ENCODE measurements at places on chromosomes 7 and 10.

DNA sequence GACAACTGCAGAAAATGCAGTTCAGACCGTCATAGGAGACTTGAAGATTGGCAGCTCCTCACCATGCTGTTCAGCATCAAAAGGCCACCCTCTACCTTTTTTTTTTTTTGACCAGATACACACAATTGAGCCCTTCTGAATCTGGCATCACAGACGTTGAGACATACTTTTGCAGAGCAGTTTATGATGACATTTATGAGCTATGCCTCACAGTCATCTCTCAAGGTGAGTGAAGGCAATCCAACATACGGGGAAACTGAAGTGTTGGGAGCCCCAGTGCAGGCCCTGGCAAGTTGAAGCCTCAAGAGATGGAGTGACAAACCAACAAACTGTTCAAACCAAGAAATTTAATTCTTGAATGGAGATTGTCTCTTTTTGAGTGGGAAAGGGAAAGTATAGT lies 83.6 kb upstream of the DLX6 start:
- DNase-seq: no peak

- no peak for DNase-seq
These were observed 802.5 kb downstream of the IPMK start for GRCh38 chr10:57465155-57465554.

DNA sequence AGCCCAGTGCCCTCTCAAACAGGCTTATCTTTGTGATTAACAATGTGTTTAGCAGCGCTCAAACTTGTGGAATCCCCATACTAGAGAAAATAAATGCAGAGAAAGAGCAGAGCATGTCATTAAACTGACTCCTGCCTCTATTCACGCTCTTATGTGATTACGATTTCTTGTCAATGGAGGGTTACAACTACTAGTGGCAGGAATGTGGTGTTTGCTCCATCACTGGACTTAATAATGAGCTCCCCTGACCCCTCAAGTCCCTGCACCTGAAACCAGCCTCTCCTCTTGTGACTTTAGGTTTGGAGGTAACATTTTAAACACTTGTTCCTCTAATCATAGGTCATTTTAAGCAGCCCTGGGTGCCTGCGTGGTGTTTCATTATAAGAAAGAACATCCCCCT lies 121.9 kb downstream of the PLPP4 start:
- no peak for DNase-seq

DNA sequence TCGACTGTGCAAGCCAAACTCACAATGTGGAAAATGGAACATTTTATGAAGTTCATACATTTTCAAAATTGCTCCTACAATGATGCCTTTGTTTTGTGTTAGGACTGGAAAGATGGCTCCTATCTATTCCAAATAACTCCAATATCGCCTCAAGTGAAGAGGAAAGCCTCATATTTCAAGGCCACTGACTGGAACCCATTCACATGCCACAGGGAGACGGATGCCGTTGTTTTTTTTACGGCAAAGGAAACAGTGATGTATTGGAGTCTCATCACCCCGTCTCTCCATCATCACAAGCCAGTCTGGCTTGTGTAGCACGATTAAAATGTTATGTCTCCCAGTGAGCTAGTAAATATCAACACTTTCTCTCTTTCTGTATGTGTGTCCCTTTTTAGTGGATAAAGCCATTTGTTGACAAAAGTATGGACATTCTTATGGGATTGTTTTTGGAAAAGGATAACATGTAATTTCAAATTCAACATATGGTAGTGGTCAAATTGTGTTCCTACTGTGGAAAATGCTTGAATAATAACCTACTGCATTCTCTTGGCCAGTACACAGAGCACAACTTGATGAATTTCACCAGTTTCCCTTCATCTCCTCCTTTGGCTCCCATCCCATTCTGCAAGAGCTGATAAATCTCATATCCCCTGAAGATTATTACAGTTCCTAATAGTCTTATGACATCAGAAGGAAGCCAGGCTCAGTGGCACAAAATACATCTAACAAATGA lies 109.5 kb upstream of the PITRM1 start:
- no peak for DNase-seq

DNA sequence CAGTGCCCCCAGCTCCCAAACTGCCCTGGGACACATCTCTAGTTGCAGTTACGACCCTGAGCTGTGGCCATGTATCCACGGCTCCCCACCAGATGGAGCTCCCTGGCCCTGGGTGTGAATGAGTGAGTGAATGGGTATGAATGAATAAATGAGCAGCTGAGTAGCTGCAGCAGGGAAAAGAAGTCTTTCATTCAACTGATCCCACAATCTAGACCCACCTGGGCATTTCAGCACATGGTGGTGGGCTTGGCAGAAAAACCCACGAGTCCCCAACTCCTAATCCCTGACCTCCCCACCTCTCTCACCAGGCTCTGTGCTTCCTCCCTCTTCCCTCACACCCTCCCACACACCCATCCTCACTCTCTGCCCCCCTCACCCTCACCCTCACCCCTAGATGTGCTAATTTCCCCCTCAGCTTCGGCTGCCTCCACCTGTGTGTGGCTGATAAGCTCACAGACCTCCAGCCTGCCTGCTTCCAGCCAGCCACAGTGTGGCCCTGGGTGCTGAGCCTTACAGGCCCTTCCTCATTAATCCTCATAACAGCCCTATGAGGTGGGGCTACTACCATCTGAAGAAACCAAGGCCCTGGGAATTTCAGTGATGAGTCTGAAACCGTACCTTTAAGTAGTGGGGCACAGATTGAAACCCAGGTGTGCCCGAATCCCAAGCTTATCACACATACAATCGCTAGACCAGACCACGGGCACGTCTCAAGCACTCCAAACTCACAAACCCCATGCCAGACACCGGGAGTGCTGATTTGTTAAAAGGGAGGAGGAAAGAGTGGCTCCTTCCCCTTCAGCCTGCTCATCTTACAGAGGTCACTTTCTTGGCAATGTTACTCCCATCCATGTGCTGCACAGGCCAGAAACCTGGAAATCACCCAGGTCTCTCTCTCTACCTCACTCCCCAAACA lies 2.2 kb upstream of the ATP6V1F start:
- no peak for DNase-seq

DNA sequence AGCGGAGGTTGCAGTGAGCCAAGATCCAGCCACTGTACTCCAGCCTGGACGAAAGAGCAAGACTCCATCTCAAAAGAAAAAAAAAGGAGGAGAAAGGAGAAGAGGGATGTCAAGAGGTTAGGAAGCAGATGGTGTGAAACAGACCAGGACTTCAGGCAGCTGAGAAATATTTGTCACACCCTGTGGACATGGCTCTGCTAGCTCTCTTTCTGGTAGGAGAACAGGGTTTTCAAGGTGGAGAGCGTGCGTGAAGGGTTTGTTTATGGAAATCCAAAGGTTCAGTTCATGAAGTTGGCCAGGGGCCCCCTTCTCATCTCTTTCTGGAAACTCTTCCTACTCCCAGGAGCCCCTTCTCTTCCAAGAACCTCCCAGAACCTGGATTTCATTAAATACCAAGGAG lies 110.8 kb upstream of the GALNT17 start:
- no peak for DNase-seq

- DNase-seq: no peak
These were observed 239.5 kb upstream of the PPP1R3A start for GRCh38 chr7:114158275-114158674.

DNA sequence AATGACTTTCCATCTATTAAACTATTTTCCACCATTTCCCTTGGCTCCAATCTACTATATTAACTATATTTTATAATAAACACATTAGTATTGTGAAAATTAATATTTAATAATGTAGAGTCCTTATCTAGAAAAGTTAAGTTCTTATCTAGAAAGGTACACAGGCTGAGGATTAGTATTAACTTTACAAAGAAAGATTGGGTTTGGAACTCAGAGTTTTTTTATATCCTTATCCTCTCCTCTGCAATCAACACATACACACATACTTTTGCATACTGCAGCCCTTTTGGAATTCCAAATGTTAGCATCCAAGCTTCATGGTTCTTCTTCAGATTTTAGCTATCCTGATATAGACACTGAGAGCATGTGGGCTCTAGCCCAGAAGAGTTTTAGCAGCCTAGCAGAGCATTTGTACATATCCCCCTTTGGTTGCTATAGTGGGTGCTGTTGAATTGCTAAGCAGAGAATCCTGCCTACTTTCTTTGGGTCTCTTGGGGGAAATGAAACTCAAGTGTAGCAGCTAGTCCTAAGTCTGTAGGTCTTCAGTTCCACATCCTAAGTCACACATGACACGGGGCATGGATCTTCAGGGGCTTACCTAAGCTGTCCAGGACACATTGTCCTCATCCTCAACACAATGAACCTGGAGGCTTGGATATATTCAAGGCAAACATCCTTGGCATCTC lies 874.6 kb downstream of the LRMDA start:
- DNase-seq: no peak

GRCh38 chr7:7425321-7425720 lies 110.4 kb downstream of the COL28A1 start:
- no peak for DNase-seq

GRCh38 chr10:13899941-13900340 lies 313.2 kb downstream of the PRPF18 start:
- no peak for DNase-seq

DNA sequence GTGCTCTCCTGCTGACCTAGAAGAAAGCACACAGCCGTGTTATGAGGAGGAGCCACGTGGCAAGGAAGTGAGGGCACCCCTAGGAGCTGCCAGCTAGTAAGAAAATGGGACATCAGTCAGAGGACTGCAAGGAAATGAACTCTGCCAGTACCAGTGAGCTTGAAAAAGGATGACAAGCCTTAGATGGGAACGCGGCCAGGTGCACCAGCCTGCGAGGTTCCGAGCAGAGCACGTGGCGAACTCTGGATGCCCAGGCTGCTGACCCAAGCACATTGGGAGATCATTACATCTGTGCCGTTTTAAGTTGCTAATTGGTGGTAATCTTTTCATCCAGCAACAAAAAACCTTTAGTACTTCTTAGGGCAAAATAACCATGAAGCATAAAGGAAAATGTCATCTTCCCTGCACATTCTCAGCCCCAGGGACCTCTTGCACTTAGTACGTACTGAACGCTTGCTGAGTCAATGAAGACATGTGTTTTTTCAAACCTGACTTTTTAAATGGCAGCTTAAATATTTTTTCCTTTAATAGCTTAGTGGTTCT lies 69.4 kb downstream of the AMZ1 start:
- no peak for DNase-seq

GRCh38 chr10:120702032-120702431 lies 149.1 kb upstream of the WDR11 start:
- DNase-seq: no peak

- no peak for DNase-seq
These were observed 22.4 kb upstream of the IFIT2 start for GRCh38 chr10:89279421-89279869.

DNA sequence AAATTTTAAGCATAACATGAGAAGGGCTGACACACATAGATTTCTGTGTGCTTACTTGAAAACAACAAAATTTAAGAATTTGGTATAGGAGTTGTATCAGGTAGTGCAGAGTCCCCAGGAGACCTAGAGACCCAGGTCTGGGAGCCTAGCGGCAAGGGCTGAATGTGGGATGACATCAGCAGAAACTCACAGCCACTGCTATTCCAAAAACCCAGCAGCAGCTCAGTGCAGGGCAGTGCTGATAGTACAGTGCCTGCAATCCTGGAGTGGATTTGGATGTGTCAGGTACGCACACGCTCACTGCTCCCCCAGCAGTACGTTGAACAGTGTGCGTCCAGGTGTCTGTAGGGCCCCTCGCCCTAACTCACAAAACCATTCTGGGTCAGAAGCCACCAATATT lies 87.1 kb downstream of the EGFR start:
- no peak for DNase-seq

GRCh38 chr7:24463474-24463873 lies 109.8 kb upstream of the PALS2 start:
- no peak for DNase-seq

DNA sequence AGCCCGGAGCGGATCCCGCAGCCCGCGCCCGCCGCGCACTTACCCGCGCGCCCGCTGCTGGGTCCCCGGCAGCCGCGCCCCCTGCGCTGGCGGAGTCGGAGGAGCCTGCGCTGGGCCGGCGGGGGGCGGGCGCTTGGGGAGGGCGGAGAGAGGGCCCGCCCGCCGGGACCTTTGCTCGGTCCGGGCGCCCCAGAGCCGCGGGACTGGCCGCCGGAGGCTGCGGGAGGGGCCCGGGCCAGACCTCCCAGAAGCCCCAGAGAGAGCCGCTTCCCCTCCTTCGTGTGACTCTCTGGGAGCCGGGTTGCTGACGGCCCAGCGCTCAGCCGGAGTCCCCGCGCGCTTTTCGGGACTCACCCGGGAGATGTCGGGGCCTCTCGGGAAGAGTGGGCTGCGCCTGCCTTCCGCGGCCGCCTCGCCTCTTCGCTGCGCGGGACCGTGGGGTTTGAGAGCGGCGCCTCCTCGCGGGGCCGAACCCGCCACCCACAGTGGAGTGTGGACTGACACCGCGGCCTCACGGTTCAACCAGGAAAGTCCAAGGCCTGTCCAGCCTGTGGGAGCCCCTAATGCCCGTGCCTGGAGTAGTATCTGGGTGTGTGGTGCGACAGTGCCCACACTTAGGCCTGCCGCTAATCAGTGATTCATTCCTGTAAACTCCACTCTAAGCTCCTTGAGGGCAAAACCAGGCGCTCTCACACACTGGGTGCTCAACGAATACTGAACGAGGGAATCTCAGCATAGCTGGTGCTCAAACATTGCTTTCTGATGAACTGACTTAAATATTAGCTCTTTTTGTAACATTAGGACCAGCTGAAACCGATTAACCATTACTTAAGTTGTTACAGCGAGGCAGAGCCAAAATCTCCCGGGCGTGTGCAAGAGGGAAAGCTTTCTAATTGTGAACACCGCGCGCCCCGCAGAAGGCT lies at the start of gene GSDME:
TSS of gene GSDME (minus strand) at position 112 of the 923 bp plus-strand sequence. CDS start 7,690 bp downstream, outside the sequence.
- DNase-seq: peak; percentile 19
